ENCODE measurements at places on chromosomes 1 and 21.

- DNase-seq = no peak
Measured at GRCh38 chr1:244350027-244350426, 101.7 kb downstream of the ADSS2 start.

DNA sequence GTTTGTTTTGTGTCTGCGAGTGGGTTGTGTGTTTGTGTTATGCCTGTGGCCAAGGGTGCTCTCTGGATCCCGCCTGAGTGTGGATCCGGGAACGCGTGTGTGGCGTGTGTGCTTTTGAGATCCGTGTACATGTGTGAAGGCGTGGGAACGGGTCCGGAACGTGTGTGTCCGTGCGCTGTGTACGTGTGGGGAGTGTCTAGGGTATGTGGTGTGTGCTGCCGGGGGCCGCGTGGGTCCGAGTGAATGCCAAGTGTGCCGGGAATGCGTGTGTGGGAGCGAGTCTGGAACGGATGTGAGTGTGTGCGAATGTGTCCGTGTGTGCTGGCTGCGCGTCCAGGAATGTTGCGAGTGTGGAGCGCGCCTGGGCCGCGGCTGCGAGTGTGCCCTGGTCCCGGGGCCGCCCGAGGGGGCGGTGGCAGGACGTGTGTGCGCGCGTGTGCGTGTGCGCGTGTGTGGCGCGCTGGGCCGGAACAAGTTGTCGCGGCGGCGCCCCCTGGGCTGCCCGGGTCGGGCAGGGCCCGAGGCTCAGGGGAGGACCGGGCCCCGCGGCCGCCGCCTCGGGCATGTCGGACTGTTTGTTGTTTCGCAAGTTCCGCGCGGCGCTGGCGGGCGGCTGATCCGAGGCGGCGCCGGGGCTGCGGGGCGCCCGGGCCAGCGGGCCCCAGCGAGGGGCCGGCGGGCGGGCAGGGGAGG, 953 bp downstream of the PTPRU start:
- DNase-seq = peak; percentile 53

- DNase-seq = no peak
Measured at GRCh38 chr1:11176081-11176706, 13.0 kb upstream of the ANGPTL7 start.

GRCh38 chr1:158124034-158124433, 56.7 kb upstream of the CD1D start:
- DNase-seq = no peak

- DNase-seq = no peak
Measured at GRCh38 chr21:45041351-45041805, 33.0 kb upstream of the ADARB1 start.

DNA sequence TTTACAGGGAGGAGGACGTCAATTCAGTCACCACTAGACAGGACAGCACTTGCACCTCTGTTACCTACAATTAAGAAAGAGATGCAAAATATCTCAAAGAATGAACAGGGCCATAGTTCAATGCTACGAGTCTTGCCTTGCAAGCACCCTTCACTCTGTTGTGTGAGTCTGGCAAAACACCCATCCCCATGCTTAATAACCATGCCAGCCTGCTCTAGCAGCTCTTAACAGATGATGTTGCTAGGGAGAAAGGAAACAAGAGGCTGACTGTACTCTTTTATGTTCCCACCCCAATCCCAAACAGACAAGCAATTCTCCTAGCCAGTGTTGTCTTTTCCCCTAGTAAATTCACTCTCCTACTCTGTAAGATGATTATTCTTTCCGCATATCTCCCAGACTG, 5.3 kb downstream of the CBR1 start:
- DNase-seq = no peak

GRCh38 chr21:35015435-35016024, 33.6 kb downstream of the RUNX1 start:
- no peak for DNase-seq

DNA sequence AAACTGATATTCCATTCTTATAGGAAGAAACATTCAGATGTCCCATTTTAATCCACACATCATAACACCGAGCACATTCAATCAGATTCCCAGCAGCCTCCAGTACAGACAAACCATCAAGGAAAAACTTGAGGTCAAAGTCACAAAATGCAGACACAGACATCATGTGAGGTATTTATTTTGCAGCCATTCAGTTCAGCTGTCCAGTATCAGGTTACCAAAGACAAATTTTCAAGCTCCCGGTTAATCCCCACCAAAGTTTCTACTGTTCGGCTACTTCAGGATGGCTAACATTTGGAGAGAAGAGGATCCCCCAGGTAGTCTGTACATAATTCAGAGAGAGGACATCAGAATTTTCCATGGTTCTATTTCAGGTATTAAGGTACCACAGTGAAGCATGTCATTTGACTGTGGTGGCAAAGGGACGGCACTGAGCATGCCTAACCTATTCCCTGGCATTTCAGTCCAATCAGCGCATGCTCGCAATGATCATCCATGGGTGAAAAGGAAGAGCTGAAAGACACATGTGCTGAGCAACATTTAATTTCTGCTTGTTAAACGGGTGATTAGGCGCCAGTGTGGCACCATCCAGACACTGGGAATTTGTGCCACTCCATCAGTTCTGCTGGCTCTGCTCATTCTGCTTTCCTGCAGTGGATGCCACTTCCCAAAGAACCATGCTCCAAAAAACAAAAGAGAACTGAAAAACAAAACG, 13.6 kb upstream of the NDC1 start:
- DNase-seq = no peak

DNA sequence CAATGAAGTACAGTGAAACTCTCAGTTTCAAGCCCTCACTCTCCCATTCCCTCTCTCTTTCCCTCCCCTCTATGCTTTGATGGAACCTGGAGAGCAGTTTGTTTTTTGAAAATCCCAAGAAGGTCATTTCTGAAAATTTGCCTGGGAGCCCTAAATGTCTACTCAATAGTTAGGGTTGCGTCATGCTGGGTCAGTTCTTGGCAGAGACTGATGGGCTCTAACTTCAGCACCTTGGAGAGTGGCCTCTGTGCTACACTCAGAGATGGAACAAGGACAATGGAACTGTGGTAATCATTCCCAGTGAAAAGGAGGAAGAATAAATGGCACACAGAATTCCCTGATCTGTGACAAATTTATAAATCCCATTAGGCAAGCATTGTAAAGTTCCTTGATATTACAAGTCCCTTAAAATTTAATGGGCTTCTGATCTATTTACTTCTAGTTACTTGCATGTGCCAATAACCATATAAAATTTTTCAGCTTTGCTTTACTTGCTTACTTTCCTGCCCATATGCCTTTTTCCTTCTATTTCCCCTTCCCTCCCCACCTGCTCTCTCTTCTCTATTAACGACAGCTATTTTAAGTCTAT, 182.9 kb upstream of the KCND3 start:
- peak; percentile 52 for DNase-seq

DNA sequence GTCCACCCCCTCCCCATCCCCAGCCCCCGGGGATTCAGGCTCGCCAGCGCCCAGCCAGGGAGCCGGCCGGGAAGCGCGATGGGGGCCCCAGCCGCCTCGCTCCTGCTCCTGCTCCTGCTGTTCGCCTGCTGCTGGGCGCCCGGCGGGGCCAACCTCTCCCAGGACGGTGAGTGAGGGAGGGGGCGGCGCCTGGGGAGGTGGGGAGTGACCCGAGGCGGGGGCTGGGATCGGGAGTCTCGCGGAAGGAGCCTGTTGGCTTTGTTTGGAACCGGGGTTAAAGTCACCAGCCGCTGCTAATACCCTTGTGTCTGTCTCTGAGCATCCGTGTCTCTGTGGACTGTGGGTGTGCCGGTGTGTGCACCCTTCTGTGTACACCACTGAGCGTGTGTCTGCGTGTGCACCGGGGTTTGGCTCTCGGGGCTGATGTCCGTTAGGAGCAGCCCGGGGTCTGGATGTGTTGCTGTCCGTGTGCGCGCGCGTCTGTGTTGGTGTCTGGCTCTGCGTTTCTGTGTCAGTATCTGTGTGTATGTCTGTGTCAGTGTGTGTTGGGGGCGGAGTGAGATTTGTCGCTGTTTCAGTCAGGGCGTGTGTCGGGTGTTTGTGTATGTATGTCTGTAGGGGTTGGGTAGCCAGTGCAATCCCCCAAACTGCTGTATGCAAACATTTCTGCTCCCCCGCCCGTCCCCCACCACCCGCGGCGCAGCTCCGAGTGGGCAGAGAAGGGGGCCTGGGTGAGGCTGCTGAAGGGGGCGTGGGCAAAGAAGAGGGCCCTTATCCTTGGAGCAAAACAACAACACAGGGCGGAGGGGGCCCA, 480 bp downstream of the CADM3 start:
- DNase-seq = no peak

- no peak for DNase-seq
Measured at GRCh38 chr1:119988306-119989062, 81.0 kb downstream of the NOTCH2 start.

GRCh38 chr1:204711947-204712701, 26.6 kb upstream of the LRRN2 start:
- no peak for DNase-seq

DNA sequence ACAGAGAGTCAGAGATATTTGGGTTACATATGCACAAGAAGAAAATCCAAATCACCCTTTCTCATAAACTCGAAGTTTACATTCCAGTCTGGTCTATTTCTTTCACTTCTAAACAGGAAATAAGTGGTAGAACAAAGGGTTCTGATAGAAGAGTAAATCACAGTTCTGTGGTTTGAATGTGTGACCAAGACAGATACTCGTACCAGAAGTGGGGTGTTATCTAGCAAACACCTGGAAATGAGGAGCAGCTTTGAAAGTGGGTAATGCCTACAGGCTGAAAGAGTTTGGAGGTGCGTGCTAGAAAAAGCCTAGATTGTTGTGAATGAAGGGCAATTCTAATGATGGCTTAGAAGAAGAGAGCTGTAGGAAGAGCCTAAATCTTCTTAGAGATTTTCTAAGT, 74.7 kb downstream of the FH start:
- no peak for DNase-seq

DNA sequence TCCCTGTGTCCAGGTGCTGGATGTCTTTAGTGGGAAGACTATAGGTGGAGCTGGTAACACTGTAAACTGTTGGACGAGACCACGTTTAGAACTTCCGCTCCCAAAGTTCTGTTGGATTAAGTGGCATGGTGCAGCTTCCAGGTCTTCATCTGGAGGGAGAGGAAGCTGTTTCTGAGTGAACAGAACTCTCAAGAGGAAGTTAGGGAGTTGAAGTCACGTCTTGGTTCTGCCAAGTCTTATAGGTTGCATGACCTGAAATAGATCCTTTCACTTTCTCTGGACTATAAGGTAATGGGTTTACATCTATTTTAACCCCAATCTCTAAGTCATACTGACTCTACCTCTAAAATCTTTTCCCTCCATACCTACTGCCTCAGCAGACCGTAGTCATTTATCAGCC, 97.4 kb upstream of the TNR start:
- DNase-seq = no peak

- no peak for DNase-seq
Measured at GRCh38 chr1:188594542-188595235, 1765.9 kb downstream of the PLA2G4A start.

GRCh38 chr1:159879136-159879535, 16.7 kb upstream of the VSIG8 start:
- no peak for DNase-seq

Data from K562 (cell line).